ENCODE measurements at places on chromosomes 13 and 19. TPM values are rescaled to one million over a fixed set of nuclear protein-coding genes. Genes with fewer than 3 reads are reported as not detected.

CCDC194 gene
- total RNA-seq: not detected

MYO1F gene
- total RNA-seq: 0.17 TPM

SELENOV gene
- total RNA-seq: not detected

SLC6A16 gene
- 0.17 TPM for total RNA-seq

RNF113B gene
- total RNA-seq: not detected

KCNRG gene
- 1.7 TPM for total RNA-seq

KLK2 gene
- not detected for total RNA-seq

CEACAM20 gene
- total RNA-seq: not detected

PSG1 gene
- 0.40 TPM for total RNA-seq

SYT3 gene
- not detected for total RNA-seq

NUCB1 gene
- total RNA-seq: 133 TPM

ZNF649 gene
- total RNA-seq: 12.0 TPM

ABHD8 gene
- total RNA-seq: 6.4 TPM

KCTD15 gene
- 49.9 TPM for total RNA-seq

ADGRE1 gene
- total RNA-seq: not detected

BRME1 gene
- total RNA-seq: 3.8 TPM

ELOF1 gene
- total RNA-seq: 34.7 TPM

KASH5 gene
- total RNA-seq: not detected

LSR gene
- 166 TPM for total RNA-seq

DCT gene
- total RNA-seq: not detected

KLK10 gene
- 17.7 TPM for total RNA-seq

FFAR1 gene
- total RNA-seq: not detected

IL4I1 gene
- not detected for total RNA-seq

KCNK6 gene
- total RNA-seq: 14.2 TPM

EDNRB gene
- total RNA-seq: 0.83 TPM

LIM2 gene
- not detected for total RNA-seq
